ENCODE measurements at places on chromosomes 2 and 18.

GRCh38 chr2:234682492-234683228 lies 185.8 kb upstream of the ARL4C start:
- DNase-seq = no peak

GRCh38 chr2:239318790-239319661 lies 81.8 kb downstream of the HDAC4 start:
- DNase-seq = no peak

- DNase-seq = no peak
Measured at GRCh38 chr18:55228707-55229106, 269.4 kb upstream of the CCDC68 start.

- no peak for DNase-seq
Measured at GRCh38 chr18:31204166-31204565, 41.5 kb upstream of the DSC1 start.

DNA sequence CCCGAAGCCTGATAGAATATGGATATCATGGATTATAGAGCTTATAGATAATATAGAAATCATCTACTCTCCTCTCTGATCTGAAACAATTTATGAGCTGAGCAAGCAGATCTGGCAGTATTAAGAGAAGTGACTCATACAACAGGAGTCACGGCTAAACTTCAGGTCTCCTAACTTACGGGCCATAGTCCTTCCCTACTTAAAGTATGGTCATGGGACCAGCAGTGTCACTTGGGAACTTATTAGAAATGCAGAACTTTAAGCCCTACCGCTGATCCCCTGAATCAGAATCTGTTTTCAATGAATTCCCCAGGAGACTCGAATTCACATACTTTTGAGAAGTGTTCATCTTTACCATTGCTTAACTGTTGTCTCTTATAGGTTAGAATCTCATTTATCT lies 195.7 kb upstream of the FANCL start:
- no peak for DNase-seq

DNA sequence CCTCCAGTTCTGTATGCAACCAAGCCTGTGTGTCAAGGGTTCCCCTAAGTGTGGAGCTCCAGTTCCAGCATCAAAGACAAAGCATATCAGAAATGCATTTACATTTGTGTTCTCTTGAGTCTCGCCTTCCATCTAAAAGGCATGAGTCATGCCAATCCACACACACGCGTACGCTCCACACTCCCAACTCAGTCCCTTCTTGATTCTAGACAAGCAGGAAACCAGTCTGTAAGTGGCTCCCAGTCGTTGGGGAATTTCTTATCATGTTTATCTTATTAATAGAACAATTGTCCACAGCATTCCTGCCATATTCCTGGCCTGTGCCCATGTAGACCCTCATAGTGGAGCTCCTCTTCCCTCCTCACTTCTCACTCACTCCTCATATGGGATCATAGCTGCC lies 86.4 kb upstream of the SLC35G4 start:
- DNase-seq = no peak

DNA sequence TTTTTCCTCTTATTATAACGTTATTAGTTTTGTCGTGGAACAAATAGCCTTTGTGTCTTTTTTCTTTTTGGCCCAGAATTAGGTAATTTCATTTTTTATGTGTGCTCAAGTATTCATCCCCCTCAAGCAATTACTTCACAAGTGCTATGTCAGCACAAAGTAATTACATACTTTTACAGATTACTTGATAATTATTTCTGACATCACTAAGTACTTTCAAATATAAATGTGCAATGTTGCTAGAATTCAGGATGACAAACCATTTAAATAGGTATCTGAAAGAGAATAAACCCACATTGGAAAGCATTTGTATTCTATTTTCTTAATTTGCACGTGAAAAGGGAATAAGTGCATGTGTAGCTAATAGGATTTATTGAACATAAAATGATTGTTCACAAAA lies 238.2 kb downstream of the CDH7 start:
- DNase-seq = no peak

DNA sequence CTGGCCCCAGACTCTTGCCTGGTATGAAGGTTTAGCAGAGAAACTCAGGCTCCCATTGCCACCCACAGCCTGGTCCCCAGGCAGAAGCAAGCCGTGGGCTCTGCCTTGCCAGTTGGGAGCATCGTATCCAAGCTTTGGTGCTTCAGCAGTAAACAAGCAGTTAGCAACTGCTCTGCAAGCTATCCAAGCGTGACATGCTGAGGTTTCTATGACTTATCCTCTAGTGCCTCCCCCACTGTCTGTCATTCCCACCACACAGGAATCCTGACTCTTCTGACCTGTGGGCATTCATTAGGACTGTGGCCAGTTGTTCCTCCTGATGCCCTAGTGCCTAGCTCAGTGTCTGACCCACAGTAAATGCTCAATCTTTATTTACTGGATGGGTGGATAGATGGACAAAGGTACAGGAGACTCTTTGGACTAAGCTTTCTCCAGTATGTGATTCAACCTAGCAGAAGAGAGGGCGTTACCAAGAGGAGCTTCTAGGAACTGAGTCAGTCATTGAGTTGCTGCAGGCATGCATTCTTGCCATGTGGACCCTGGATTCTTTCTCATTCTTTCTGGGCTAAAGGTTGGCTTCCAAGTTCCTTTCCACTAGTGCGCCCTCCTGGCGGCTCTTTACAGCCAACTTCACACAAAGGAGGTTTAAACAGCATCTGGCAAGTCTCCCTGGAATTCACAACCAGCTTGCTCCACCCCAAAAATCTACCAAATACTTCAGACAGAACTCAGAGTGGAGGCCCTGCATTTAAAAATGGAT lies 40.6 kb upstream of the MRPL19 start:
- no peak for DNase-seq

DNA sequence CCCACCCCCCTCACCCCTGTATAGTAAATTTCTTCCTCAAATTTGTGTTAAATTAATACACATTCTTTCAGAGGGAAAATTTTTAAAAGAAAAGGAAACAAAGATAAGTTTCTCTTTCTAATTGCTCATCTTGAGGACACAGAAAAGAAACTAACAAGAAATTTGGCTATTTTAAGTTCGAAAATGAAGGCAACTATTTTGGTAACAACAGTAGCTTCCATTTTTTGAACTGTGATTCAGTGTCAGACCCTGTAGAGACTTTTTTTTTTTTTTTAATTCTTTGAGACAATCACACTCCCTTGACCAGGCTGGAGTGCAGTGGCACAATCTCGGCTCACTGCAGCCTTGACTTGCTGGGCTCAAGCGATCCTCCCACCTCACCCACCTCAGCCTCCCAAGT lies 194.9 kb downstream of the SS18 start:
- DNase-seq = no peak

- no peak for DNase-seq
Measured at GRCh38 chr2:5454051-5454390, 238.2 kb upstream of the SOX11 start.

- DNase-seq = no peak
Measured at GRCh38 chr2:120972286-120972685, 236.6 kb downstream of the GLI2 start.

Measured in activated T-cell treated with anti-CD3 and anti-CD28 coated beads for 24 hours (primary cell).